ENCODE measurements at places on chromosomes 6 and 20.

- no peak for DNase-seq
Measured at GRCh38 chr20:17710379-17711266, 10.9 kb downstream of the BANF2 start.

DNA sequence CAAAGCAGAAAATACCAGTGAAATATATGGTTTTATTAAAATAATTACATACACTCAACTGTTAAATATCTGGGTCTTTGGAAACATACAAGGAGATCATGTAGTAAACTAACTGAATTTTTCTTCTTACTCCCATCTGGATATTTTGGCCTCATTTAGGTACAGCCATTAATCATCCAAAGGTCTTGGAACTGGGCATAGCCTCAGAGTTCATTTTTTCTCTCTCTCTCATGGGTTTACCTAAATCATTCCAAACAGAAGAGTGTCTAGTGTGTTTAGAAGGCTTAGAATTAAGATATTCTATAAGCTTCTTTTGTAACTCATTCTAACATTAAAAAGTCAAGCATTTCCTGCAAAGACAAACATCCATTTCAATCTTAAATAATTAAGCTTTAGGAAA lies 79.4 kb downstream of the HMGCLL1 start:
- no peak for DNase-seq

DNA sequence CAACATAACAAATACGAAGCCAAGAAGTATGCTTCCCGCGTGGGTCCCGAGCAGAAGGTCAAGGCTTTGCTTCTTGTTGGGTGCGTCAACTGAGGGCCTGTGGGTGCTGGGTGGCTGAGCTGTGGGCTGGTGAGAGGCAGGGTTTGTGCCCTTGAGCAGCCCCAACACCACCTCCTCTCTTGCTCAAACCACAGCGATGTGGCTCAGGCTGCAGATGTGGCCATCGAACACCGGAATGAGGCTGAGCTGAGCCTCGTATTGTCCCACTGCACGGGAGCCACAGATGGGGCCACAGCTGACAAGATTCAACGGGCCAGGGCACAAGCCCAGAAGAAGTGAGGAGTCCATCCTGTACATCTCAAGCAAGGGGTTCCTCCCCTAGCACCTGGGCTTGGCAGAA lies 7.0 kb upstream of the PTPRA start:
- no peak for DNase-seq

DNA sequence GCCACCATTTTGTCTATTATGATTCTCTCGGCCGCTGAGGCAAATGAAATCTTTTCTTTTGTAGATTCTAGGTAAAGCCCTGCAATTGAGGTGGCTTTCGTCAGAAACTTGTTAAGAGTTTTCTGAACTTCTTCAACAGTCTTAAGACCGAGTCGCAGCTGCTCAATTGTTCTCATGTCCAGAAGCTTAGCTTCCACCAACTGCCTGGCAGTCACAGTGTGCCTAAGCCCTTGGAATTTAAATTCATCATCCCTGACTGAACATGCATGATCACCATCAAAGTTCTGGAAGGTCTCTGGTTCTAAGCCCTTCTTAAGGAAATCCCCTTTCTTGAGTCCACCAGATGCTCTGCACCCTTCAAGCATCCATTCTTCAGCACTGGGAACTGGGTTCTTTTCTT lies 25.7 kb downstream of the DST start:
- no peak for DNase-seq

DNA sequence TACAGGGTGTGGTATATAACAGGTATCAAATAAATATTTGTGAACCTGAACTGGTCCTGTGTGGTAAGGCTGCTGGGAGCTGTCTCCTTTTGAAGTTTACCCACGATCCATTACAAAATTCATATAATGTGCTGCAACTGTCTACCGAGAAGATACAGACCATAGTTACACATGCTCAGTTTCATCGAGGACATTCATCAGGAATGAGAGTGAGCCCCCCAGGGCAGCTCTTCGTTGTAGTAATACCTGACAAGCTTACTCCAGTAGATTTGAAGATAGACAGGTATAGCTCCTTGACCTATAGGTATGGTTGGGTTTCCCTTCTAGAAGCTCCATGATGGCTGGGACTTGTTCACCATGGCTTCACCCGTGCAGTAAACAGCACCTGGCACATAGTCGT lies 25.7 kb downstream of the ARMC2 start:
- no peak for DNase-seq

DNA sequence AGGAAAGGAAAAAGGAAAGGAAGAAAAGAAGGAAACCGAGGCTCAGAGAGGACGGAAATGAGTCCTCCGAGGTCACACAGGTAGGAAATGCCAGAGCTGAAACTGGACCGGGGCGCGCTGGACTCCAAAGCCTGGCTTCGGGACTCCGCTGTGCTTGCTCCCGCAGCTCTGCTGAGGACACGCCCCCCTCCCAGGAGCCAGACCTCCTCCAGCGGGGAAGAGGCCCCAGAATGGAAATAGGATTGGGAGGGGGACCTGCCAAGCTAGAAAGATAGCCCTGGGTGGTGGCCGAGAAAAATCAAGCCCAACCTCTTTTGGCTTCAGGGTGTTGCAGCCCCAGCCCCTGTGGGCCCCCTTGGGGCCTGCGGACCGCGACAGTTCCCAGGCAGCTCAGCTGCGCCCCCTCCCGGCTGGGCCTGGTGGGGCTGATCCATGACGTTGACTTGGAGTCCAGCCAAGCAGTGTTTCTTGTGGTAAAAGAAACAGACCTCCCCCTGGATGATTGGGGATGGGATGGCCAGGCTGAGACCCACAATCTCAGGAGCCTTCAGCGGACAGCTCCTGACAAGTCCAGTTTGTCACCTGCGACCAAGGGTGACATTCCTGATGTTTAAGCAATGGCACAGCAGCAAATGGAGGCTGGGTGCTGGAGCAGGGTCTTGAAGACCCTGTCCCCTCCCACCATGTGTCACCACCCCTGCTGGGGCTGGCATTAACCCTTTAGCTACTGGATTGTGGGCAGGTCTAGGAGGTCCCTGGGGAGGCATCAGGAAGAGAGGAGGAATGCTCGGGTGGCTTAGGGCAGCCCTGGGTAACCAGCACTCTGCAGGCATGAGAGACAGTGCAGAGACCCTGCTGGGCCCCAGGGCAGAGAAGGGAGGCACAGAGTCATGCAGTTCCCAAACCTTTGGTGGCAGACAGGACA lies 55.4 kb downstream of the RIPOR3 start:
- DNase-seq = no peak

DNA sequence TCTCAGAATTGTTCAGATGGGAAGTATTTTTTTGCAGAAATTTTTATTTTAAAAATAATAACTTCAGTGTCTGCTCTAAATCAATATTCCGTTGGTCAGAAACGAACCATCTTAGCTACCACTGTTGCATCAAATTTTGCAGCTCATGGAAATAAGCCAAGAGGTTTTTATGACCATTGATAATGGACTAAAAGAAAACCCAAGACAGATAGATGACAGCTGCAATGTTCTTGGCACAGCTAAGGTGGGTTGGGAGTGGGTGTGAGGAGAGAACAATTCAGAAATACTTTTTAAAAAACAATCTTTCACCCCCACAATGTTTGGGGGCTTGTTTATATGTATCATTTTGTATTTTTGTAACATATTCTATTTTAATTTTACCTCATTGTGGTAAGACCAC lies 121.1 kb downstream of the PDE7B start:
- no peak for DNase-seq

DNA sequence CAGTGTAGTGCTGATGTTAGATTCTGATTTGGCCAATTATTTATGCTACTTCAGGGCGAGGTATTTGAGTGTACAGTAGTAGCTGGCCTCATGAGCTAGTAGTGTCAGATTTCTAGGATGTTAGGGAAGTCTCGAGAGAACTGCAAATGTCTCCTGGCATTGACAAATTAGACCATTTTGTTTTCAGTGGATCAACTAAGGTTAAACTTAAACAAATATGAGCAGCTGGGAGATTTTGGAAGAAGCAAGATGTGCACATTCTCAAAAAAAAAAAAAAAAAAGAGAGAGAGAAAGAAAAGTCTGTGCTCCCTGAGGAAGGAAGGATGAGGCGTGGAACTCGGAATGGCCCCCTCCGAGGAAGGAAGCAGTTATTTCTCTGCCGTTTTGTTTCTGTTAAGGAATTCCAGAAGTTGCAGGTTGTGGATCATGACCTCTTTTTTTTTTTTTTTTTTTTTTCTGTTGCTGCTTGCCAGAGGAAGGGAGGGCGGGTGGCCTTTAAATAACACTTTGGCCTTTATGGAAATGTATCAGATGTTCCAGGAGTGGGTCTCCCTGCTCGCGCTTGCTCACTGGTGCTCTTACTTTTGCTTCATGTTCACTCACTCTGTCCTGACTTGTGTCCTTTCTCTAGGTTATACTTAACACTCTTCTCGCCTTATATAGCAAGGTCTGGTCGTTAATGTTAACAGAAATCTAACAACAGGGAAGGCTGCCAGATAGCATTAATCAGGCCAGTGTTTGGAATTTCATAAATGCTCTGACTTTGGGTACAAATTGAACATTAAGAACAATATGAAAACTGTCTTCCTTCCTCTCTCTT lies 124.4 kb downstream of the TCP11 start:
- no peak for DNase-seq

- no peak for DNase-seq
Measured at GRCh38 chr20:62675156-62675876, 33.0 kb downstream of the SLCO4A1 start.

DNA sequence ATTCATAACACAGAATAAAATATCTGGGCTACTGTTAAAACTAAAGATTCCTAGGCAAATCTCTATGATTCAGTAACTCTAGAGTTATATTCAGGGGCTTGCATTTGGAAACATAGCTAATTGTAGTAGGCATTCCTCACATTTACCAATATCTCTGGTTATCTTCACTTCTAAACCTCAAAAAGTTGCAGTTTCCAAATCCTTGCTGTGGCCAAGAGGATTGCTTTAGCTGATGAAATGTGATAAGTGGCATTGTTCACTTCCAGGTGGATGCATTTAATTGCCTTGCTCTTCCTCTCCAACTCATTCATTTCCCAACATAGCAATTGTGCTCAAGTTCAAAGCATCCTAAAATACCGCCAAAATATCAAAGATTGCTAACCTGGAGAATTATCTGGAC lies 246.6 kb downstream of the GRIK2 start:
- DNase-seq = no peak

GRCh38 chr6:40685862-40686261 lies 98.7 kb upstream of the LRFN2 start:
- DNase-seq = no peak

- DNase-seq = no peak
Measured at GRCh38 chr6:131460614-131461000, 112.4 kb upstream of the ARG1 start.

DNA sequence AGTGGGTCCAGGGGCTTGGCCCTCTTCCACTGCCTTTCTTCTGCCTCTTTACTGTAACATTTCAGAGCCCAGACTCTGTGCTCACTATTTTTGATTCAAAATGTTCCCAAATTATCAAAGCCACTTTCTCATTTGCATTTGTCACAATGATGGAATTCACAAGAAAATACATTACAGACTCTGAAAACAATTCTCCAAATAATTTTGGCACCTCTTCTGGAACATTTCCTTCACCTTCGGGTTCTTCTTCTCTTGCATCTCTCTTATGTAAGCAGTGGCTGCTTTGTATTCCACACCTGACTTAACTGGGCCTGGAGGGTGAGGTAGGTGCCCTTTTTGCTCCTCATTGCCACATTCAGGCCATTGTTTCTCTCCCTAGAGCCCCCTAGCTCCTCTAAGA lies 30.0 kb downstream of the ZNF184 start:
- no peak for DNase-seq

- no peak for DNase-seq
Measured at GRCh38 chr20:2108987-2109386, 7.4 kb downstream of the STK35 start.

- DNase-seq = no peak
Measured at GRCh38 chr20:25461281-25461650, 53.8 kb downstream of the GINS1 start.

DNA sequence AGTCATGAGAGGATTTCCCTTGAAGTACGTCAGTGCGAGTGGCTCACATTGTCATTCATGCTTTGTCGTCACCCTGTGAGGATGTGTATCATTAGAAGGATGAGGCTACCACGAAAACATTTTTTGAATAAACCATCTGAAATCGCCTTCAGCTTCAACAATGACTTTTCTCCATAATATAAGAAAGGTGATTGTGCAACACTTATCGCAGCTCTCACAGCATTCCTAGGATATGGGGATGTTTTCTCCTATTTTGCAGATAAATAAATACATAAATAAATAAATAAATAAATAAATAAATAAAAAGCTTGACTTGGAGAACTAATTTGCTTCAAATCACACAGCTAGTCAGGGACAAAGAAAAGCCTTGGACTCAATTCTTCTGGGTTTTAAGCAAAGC lies 326.5 kb downstream of the FOXA2 start:
- no peak for DNase-seq

- DNase-seq = no peak
Measured at GRCh38 chr6:32799168-32799567, 17.6 kb downstream of the HLA-DOB start.

GRCh38 chr6:20879526-20879925 lies 345.3 kb downstream of the CDKAL1 start:
- DNase-seq = no peak

DNA sequence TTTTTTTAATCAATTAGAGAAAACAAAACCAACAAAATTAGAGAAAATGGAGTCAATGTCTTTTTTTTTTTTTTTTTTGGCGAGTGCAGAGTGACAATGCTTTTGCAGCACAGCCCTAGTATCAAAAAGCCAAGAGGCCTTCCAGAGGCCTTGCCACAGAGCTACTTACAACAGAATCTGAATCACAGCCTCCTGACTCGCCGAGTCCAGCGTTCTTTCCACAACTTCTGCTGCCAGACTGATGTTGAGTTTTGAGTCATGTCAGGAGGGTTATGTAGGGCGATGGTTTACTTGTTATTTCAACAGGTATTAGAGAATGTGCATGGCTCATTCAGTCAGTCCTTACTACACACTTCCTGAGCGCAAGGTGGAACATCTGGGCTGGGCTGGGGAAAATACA lies 88.6 kb downstream of the FNDC1 start:
- DNase-seq = no peak

Data from stimulated activated CD4-positive, alpha-beta T cell treated with anti-CD3 and anti-CD28 coated beads, Interleukin-1b, Interleukin-23, amount 100 ng/mL, for 1 hour (primary cell).